ENCODE measurements at places on chromosomes 11 and 22.

- no peak for DNase-seq
These were observed 1.1 kb downstream of the PVALB start for GRCh38 chr22:36815558-36816338.

DNA sequence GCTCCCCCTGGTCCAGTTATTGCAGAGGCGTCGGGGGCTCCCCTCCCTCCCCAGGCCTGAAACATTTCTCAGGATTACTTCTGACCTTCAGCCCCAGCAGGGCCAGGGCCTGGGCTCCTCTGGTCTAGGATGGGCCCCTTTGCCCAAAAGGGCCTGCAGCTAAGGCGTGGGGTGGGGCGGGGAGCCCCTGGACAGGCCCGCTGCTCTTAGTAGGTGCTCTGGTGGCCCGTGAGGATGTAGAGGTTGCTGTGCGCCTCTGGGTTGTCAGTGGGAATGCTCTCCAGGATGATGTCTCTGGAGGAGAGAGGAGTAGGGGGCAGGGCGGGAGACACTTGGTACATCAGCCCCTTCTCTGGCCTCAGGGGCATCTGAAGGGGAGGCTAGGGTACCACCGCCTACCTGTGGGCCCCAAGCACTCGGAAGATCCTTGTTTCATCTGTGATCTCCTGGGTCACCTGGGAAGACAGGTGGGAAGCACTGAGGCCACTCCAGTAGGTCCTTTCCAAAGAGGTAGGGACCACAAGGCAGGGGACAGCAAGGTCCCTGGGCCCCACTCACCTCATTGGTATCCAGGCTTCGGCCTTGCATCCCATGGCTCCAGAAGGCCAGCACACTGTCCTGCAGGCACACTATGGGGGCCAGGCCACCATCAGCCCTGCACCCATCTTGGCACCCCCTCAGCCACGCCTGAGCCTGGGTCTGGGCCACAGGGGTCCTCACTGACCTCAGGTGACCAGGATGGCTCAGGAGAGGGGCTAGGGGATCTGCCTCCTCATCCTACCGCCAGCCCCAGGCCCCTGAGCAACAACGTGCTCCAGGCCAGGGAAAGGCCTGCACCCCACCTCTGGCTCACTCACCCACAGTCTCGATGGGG, 11.2 kb upstream of the SF1 start:
- no peak for DNase-seq

DNA sequence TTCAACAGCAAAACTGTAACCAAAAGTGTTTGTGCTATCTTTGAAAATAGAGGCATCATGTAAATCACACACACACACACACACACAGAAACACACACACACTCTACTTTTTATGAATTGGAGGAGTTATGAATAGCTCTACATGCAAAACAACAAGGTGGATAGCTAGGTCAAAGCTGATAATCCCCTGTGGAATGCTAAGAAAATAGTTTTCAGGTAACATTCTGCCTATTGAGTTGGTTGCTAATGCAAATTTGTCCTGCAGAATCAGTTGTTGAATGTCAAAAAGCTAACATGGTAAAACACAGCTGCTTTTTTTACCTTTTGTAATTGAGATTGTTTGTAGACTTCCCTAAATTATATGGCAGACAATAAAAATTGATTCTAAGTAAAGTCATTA, 1658.4 kb upstream of the RAG2 start:
- DNase-seq = no peak

- no peak for DNase-seq
These were observed 4.4 kb upstream of the PGAP2 start for GRCh38 chr11:3803726-3804495.

DNA sequence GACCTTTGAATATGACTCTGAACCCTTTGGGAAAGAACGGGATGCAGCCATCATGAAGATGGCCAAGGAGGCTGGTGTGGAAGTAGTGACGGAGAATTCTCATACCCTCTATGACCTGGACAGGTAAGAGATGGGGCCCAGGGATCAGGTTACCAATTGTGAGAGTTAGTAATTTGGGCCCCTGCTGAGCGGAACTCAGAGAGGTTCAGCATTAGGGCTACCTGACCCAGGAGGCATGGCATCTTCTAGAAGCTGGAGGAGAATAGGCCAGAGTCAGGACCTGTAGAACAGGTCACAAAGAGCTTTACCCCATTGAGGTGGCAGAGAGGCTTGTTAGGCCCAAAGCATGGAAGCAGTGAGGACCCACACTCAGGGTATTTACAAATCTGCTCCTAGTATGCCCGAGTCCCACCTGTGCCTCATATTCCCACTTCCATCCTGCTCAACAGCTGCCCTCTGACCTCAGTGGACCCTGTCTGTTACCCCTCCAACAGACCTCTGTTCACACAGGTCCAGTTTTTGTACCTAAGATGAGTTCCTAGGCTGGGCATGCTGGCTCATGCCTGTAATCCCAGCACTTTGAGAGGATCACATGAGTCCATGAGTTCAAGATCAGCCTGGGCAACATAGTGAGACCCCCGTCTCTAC, 11.6 kb downstream of the CRY2 start:
- DNase-seq = no peak

GRCh38 chr22:30481711-30482110, 9.9 kb upstream of the SEC14L3 start:
- no peak for DNase-seq

- no peak for DNase-seq
These were observed 45.8 kb downstream of the SIK3 start for GRCh38 chr11:117052196-117053149.

- DNase-seq = no peak
These were observed 5.4 kb upstream of the MIF start for GRCh38 chr22:23888615-23889401.

DNA sequence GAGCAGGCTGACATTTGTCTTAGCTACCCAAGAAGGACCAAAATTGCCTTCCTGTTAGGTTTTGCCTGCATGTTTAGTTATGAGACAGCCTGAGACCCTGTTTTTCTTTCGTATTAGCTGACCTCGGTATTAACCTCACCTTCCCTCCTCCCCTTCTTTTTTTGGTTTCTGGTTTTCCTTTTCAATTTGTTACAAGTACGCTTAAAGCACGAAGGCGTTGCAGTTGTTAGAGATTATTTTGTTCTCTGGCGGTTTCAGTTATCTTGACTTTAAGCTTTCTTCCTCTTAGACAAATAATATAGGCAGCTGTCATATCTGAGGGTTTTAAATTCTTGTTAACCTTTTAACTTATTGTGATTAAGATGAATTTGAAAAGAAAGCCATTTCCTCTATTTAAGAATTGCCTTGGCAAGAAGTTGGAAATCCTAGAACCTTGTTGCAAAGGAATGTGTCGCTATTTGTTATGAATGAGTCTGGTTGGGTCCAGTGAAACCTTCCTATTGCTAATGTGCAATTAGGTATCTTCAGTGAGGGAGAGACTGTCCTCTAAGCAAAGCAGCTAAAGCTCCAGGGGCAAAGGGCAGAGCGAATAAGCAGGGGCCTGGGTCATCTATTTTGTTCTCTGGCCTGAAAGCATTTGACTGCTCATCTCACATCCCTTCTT, 45.7 kb downstream of the PACS1 start:
- no peak for DNase-seq

- DNase-seq = peak; percentile 58
These were observed 56.0 kb downstream of the DCUN1D5 start for GRCh38 chr11:103035791-103036434.

DNA sequence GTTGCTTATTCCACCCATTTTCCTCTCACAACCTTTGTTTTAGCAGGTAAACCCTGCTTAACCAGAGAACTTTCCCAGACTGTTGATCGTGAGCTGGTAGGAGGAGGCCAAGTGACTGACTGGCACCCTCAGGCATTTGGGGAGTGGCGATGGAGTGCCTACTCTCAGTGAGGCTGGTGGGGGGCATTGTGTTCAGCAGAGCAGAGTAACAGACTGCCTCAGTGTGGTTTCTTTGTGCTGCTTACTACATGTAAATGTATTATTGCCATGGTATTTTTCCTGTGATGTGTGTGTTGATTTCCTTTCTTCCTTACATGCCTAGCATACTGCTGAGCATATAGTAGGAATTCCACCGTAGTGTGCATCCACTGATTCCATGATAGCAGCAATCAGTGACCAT, 2.6 kb downstream of the MARK2 start:
- no peak for DNase-seq

DNA sequence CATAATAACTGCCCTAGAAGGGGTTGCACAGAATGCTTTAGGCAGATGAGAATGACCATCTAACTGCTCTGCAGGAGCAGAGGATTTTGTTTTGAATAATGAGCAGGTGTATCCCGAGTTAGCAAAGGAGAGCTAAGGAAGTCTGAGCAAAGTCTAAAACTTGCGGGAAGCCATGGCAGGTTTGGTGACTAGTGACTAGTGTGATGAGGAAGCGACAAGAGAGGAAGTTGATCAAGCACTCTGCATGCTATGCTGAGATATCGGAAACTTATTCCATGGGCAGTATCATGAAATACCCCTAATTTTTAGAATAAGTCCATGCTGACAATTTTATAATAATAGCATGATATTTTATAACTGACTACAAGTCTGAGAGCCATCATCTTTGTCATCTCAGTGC, 12.9 kb downstream of the OLFML1 start:
- no peak for DNase-seq

- DNase-seq = no peak
These were observed 10.3 kb upstream of the IGF2 start for GRCh38 chr11:2149460-2149859.

DNA sequence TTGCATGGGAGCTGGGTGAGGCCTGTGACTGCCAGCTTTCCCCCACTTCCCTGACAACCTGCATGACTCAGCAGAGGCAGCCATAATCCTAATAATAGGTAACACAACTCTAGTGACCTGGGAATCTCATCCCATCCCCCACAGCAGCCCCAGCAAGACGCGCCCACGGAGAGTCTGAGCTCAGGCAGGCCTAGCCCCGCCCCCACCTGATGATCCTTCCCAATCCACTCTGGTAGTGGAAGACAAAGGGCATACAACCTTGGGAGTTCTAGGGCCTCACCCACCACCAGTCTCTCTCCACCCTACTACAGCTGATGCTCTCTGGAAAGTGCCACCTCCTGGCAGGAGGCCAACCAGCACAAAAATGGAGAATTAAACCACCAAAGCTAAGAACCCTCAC, 60.3 kb downstream of the CWF19L2 start:
- DNase-seq = no peak

DNA sequence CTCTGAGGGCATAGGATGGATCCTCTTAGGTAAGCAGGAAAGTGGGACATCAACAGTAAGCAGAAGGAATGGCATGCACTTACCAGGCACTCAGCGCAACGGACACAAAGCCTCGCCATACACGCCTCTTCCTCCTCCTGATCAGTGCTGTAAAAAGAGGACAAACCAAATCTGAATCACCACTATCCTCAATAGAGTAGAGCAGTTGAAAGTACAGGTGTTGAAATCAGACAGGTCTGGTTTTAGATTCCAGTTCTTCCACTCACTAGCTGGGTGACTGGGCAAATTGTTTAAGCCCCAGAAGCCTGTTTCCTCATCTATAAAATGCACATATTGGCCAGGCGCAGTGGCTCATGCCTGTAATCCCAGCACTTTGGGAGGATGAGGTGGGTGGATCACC, 8.6 kb upstream of the JAML start:
- no peak for DNase-seq

- DNase-seq = no peak
These were observed 90.3 kb downstream of the ZBTB16 start for GRCh38 chr11:114149689-114150407.

- DNase-seq = no peak
These were observed 25.0 kb downstream of the TXN2 start for GRCh38 chr22:36456464-36456845.

- DNase-seq = no peak
These were observed 53.4 kb downstream of the FAM181B start for GRCh38 chr11:82680252-82680651.

DNA sequence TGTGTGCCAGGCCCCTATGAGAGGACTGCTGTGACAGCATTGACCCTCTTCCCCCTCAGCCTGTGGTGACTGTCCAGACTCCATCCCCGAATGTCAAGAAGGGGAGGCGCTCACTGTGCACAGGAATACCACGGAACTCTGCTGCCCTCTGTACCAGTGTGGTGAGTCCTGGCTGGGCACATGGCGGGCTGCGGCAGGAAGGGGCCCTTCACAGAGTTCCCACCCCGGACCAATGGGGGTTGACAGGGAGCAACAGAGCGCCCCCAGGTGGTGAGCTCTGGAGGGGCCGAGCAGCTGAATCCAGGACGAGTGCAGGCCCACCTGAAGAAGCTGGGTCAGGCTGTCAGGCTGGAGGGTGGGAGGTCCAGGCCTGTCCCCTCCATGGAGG, 83.8 kb upstream of the MYOD1 start:
- no peak for DNase-seq

All from thymus (tissue), 14 donors.